ENCODE measurements at places on chromosomes 6 and 20.

DNA sequence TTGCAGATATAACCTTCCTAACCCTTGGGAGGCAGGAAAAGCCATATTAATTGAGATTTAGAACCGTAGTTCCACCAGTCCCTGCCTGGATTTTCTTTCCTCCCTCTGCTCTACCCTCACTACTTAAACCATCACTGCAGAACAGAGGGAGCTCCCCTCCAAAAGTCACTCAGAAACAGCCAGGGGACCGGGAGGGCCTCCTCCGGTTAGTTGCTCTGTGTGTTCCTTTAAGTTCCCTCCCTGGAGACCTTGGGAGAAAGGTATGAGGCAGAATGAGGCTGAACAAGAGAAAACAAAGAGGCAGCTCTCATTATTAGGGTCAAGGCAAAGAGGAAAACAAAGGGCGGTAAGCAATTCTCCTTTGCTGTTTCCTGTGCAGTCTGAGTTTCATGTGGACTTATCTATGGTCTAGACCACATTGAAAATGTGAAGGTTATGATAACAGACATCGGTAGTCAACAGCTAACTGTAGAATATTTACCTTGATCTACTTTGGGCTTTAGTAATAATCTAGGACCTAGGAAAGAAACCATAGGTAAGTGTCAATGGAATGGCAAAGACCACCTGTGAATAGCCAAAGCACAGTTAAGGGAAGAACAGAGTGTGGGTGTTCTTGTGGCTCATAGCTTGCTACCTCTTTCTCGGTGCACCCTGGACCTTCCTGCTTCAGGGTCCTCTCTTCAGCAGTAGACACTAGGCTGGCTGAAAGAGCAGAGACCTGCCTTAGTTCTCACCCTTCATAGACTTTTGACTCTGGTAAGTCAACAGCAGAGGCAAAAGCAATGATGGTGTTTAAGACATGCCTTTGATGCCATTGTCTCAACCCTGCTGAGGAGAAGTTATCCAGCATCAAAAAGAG, 250.9 kb upstream of the CITED2 start:
- peaks cover 7% of the 10 kb centered on the region for H3K27me3 ChIP-seq
- DNase-seq: no peak
- H3K27ac ChIP-seq: no peak overlapping the region

DNA sequence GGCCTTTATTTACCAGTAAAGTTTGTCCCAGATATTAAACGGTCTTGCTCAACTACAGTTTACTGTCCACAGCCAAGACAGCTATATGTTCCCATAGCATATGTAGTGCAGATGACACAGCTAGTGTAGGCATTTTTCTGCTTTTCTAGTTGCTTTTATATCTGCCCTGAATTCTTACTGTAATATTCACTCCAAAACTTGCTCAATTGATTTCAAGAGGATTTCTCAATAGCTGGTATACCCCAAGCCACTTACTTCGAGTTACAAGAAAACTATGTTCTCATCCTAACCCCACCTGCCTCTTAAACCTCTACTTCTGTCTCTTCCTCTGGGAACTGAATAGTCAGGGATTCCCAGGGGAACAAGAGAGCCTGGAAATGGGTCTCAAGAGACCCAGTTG, 18.9 kb upstream of the ROS1 start:
- no peaks in the 10 kb centered on the region for H3K4me1 ChIP-seq
- no peak for DNase-seq
- H3K36me3 ChIP-seq: no peaks in the 10 kb centered on the region
- no peak overlapping the region for H3K27ac ChIP-seq

DNA sequence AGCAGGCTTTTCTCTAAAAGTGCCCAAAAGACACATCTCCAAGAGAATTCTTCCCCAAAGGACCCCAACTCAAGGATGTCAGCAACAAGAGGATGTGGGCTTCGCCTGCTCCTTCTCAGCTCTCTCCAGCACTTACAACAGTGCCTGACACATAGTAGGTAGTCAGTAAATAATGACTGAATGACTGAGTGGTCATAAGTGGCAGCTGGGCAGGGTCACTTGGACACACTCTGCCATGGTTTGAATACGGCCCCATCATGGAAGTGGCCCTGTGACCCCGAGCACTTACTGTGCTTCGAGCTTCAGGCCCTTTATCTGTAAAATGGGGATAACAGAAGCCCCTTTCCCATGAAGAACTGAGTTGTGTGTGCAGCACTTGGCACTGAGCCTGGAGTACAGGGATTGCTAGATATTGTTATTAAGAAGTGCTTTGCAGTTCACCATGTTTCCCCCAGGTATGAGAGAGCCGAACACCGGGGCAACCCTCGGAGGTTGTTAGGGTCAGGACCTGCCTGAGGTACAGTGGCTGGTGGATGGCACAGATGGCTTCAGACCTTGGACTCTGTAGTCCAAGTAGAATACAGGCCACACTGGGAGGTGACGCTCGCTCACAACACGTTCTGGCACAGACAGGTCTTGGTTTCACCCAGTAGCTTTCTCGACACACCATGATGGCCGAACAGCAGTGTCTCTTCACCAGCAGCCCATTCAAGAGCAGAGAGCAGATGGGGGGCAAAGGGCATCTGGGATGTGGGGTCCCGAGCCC, 56.0 kb downstream of the NOL4L start:
- H3K27me3 ChIP-seq: no peaks in the 10 kb centered on the region
- H3K36me3 ChIP-seq: peaks cover 4% of the 10 kb centered on the region
- H3K4me1 ChIP-seq: peaks cover 83% of the 10 kb centered on the region
- H3K27ac ChIP-seq: peak overlapping the region; percentile 89
- H3K4me3 ChIP-seq: no peak overlapping the region

- no peaks in the 10 kb centered on the region for H3K36me3 ChIP-seq
- no peaks in the 10 kb centered on the region for H3K27me3 ChIP-seq
- H3K4me1 ChIP-seq: no peaks in the 10 kb centered on the region
Observed at GRCh38 chr6:55822815-55823214, 52.6 kb downstream of the BMP5 start.

DNA sequence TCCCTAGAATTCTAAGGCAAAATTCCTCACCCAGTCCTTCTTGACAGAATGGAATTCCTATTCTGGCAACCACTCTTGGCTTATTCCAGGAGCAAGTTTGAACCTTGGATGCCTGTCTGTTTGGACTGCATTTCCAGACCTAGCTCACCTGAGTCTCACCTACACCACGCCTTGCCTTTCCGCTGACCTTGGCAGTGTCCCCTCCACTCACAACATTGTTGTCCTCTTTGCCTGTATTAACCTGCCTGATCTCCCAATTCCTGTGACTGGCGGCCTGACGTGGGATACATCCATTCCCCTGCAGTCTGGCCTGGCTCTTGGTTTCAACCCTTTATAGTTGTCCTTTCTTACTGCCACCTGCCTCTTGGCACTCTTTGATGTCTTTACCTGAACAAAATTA, 281.4 kb upstream of the SOX4 start:
- DNase-seq: no peak
- H3K36me3 ChIP-seq: no peaks in the 10 kb centered on the region
- H3K4me1 ChIP-seq: no peaks in the 10 kb centered on the region
- no peak overlapping the region for H3K27ac ChIP-seq
- peaks cover 3% of the 10 kb centered on the region for H3K27me3 ChIP-seq

- H3K4me1 ChIP-seq: peaks cover 35% of the 10 kb centered on the region
- H3K27ac ChIP-seq: no peak overlapping the region
- H3K4me3 ChIP-seq: no peak overlapping the region
- no peak for DNase-seq
- no peaks in the 10 kb centered on the region for H3K27me3 ChIP-seq
Observed at GRCh38 chr20:50390685-50391443, 119.3 kb upstream of the PTPN1 start.

DNA sequence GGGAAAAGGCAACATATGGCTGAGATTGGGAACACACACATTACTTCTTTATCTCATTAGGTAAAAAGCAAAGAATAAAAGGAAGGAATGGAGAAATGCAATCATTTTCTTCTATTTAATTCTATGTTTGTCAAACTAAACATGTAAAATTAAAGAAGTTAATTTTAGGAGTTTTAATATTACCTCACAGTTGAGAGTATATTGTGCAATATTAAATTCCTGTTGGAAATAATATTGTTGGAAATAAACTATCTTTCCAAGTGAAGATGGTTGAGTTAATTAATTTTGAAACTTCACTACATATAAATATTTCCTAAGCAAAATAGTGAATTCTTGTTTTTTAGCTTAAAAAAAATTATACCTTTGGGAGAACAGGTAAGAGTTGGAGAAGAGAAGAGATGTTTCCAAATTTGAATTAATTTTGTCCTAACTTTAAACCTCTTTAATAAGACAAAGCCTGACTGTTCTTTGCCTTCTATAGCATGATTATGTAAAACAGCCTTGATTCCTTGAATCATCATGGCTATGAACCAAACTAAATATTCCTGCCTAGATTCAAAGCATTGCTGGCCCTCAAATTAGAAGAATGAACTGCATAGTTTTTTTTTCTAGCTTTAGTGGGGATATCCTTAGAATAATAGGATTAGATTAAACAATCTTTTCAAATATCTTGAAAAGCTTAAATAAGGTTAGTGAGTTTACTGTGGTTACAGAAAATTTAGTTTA, 1349.1 kb upstream of the ADGRB3 start:
- no peak overlapping the region for H3K4me3 ChIP-seq
- H3K27ac ChIP-seq: no peak overlapping the region
- H3K36me3 ChIP-seq: no peaks in the 10 kb centered on the region
- DNase-seq: no peak
- H3K27me3 ChIP-seq: no peaks in the 10 kb centered on the region

DNA sequence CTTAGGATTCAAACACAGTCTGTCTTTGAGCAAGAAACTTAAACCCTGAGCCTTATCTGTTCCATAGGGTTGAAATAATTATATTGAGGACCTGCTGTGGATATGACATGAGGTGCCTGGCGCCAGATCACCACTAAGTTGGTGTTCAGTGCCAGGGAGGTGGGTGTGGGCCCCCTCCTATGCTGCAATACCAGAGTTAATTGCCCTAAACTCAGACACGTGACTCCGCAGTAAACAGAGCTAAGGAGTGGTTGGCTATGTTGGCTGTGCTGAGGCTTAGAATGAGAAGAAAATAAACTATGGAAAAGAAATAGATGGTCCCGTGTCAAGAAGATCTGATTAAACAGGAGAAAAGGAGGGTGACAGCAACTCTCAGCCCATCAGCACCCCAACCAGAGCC, 419.4 kb upstream of the JARID2 start:
- H3K4me3 ChIP-seq: no peak overlapping the region
- no peaks in the 10 kb centered on the region for H3K36me3 ChIP-seq
- H3K4me1 ChIP-seq: peaks cover 15% of the 10 kb centered on the region
- H3K27ac ChIP-seq: no peak overlapping the region
- H3K27me3 ChIP-seq: peaks cover 4% of the 10 kb centered on the region

- peaks cover 4% of the 10 kb centered on the region for H3K4me1 ChIP-seq
- no peak overlapping the region for H3K27ac ChIP-seq
- H3K4me3 ChIP-seq: no peak overlapping the region
Observed at GRCh38 chr6:20866935-20867703, 332.9 kb downstream of the CDKAL1 start.

- H3K27ac ChIP-seq: no peak overlapping the region
- peaks cover 61% of the 10 kb centered on the region for H3K4me1 ChIP-seq
- DNase-seq: no peak
- peaks cover 11% of the 10 kb centered on the region for H3K36me3 ChIP-seq
Observed at GRCh38 chr6:131210469-131210868, 75.2 kb downstream of the AKAP7 start.

- no peaks in the 10 kb centered on the region for H3K27me3 ChIP-seq
- H3K27ac ChIP-seq: no peak overlapping the region
- no peak for DNase-seq
- H3K36me3 ChIP-seq: no peaks in the 10 kb centered on the region
- H3K4me3 ChIP-seq: no peak overlapping the region
- peaks cover 28% of the 10 kb centered on the region for H3K4me1 ChIP-seq
Observed at GRCh38 chr6:110562316-110562915, 86.0 kb upstream of the SLC22A16 start.

DNA sequence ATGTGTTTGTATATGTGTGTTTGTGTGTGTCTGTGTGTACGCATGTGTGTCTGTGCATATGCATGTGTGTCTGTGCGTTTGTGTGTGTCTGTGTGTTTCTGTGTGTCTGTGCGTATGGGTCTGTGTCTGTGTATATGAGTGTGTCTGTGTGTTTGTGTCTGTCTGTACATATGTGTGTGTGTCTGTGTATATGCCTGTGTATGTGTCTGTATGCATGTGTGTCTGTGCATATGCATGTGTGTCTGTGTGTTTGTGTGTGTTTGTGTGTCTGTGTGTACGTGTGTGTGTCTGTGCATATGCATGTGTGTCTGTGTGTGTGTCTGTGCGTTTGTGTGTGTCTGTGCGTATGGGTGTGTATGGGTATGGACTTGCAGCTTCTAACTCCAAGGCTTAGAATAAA, 174.0 kb upstream of the NOX3 start:
- DNase-seq: no peak
- H3K27ac ChIP-seq: no peak overlapping the region
- H3K4me1 ChIP-seq: peaks cover 7% of the 10 kb centered on the region
- H3K36me3 ChIP-seq: no peaks in the 10 kb centered on the region
- H3K4me3 ChIP-seq: no peak overlapping the region

- H3K4me3 ChIP-seq: no peak overlapping the region
- no peak overlapping the region for H3K27ac ChIP-seq
- no peak for DNase-seq
- no peaks in the 10 kb centered on the region for H3K4me1 ChIP-seq
Observed at GRCh38 chr6:66478705-66479104, 771.7 kb upstream of the EYS start.

DNA sequence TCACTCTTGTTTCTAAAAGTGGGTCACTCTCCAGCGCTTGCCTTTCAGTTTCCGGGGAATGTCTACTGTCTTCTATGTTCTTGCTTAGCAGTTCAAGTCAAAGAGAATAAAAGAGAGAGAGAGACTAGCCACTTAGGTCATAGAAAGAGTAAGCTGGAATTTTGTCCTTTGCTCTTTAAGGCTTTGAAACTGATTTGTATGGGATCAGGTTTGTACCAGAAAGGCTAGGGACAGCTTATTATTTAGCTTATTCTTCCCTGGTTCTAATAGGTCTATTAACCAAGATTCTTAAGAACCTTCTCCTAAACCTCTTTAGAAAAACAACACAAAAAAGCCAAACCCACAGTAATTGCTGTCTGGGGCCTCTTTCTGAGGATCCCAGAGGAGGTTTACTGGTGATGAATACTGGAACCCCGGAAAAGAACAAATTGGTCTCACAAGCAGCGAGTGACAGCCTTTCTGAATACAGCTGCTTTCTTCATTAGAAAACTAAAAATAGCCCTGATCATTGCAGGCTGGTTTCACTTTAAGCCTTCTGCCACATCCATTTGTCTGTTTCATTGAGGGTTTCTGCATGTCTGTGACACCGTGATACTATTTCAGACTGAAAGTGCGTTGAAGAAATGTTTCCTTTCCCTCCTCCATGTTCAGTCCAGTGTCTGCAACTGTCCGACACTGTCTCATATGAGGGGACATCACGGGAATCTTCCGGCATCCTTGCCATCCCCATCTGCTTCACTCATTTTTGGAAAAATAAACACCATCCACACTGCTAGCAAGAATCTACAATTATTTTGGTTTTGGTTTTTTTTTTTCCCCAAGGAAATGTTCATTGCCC, 75.1 kb upstream of the ATXN1 start:
- H3K4me3 ChIP-seq: peak overlapping the region; percentile 61
- peaks cover 45% of the 10 kb centered on the region for H3K4me1 ChIP-seq
- no peak for DNase-seq
- H3K27me3 ChIP-seq: peaks cover 9% of the 10 kb centered on the region
- H3K36me3 ChIP-seq: no peaks in the 10 kb centered on the region

All from activated T-cell treated with anti-CD3 and anti-CD28 coated beads, Interleukin-2, amount 50 U/mL, for 24 hours (primary cell).